ENCODE measurements at places on chromosomes 3 and 15. TPM values are rescaled to one million over a fixed set of nuclear protein-coding genes. Genes with fewer than 3 reads are reported as not detected.

Gene GRK7
- total RNA-seq: not detected

Gene RCN2
- 26.3 TPM for total RNA-seq

Gene NR1I2
- not detected for total RNA-seq

Gene PLSCR2
- total RNA-seq: 0.21 TPM

Gene FEM1B
- total RNA-seq: 127 TPM

Gene ARPIN
- total RNA-seq: 8.9 TPM

Gene MORC1
- total RNA-seq: not detected

Gene LRRC15
- total RNA-seq: not detected

Gene RETNLB
- not detected for total RNA-seq

Gene CLDN18
- total RNA-seq: not detected

Gene CCR9
- not detected for total RNA-seq

Gene SLC2A2
- total RNA-seq: under 0.01 TPM

Gene BNC1
- total RNA-seq: 69.3 TPM

Gene LIPC
- 1.4 TPM for total RNA-seq

Gene VPS8
- 45.2 TPM for total RNA-seq

Gene FAM174B
- 0.64 TPM for total RNA-seq

Gene MYRIP
- under 0.01 TPM for total RNA-seq

Gene TTC23
- total RNA-seq: 16.2 TPM

Gene INKA1
- 22.2 TPM for total RNA-seq

Gene TMEM266
- total RNA-seq: 0.85 TPM

Gene SLC6A20
- total RNA-seq: 1.7 TPM

Gene C2CD4A
- total RNA-seq: 0.21 TPM

Gene SLC15A2
- 0.96 TPM for total RNA-seq

Gene PRR20G
- not detected for total RNA-seq

Gene CCNL1
- 69.9 TPM for total RNA-seq

Gene TMC3
- not detected for total RNA-seq

Gene POLQ
- total RNA-seq: 5.5 TPM

Gene STARD9
- 2.4 TPM for total RNA-seq

Gene GLCE
- total RNA-seq: 31.3 TPM

Gene SMCO1
- total RNA-seq: not detected

Gene SCAANT1
- total RNA-seq: not detected
